ENCODE measurements at places on chromosomes 3 and 15. TPM values are rescaled to one million over a fixed set of nuclear protein-coding genes. Genes with fewer than 3 reads are reported as not detected.

DNA sequence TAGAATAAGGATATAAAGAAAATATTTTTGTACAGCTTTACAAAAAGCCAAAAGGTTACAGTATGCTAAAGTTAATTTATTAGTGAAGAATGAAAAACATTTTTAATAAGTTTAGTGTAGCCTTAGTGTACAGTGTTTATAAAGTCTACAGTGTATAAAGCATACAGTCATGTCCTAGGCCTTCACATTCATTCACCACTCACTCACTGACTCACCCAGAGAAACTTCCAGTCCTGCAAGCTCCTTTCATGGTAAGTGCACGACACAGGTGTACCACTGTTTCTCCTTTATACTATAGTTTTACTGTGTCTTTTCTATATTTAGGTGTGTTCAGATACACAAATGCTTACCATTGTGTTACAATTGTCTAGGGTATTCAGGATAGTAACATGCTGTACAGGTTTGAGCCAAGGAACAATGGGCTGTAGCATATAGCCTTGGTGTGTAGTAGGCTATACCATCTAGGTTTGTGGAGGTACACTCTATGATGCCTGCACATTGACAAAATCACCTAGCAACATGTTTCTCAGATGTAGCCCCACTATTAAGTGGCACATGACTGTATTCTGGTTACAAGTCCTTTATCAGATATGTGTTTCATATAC lies 197.1 kb upstream of the KBTBD8 start:
- no peak overlapping the region for H3K27ac ChIP-seq
- H3K27me3 ChIP-seq, result peaks cover 6% of the 10 kb centered on the region
- no peak overlapping the region for H3K4me3 ChIP-seq
- DNase-seq, result no peak

DNA sequence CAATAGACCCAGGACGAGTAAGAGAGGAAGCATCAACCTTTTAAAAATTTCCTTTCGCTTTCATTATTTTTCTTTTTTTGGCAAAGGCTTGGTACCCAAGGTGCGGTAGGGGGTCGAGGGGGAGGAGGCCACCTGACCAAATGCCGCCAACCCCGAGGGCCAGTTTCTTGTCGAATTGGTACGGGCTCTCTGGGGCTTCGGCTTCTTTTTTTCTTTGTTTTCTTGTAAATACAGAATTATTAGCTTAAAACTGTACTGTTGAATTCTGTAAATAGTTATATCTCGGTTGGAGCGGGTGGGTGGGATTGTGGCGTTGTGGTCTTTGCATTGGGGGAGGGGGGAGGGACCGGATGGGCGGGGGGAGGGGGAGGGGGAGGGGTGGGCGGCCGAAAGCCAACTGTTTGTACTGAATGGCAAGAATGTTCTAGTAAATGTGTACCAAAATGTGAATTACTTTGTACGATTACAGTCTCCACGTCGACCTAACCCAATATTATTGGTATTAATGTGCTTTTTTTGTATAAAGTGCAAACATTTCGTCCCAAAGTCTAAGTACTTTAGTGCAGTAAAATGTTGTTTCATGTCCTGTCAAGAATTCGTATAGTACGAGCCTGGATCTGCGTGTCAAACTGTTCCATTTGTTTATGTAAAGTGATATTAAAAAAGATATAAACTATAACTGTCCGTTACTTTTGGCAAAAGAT lies 4.7 kb downstream of the ZIC1 start:
- no peak for DNase-seq
- peak overlapping the region; percentile 87 for H3K4me3 ChIP-seq
- H3K27me3 ChIP-seq, result peaks cover 92% of the 10 kb centered on the region
- peaks cover 5% of the 10 kb centered on the region for H3K4me1 ChIP-seq
- peaks cover 35% of the 10 kb centered on the region for H3K36me3 ChIP-seq

GRCh38 chr3:134378384-134378783 lies 4.1 kb upstream of the AMOTL2 start:
- H3K27ac ChIP-seq, result no peak overlapping the region
- no peak overlapping the region for H3K4me3 ChIP-seq
- DNase-seq, result no peak
- no peaks in the 10 kb centered on the region for H3K27me3 ChIP-seq
- no peaks in the 10 kb centered on the region for H3K36me3 ChIP-seq

DNA sequence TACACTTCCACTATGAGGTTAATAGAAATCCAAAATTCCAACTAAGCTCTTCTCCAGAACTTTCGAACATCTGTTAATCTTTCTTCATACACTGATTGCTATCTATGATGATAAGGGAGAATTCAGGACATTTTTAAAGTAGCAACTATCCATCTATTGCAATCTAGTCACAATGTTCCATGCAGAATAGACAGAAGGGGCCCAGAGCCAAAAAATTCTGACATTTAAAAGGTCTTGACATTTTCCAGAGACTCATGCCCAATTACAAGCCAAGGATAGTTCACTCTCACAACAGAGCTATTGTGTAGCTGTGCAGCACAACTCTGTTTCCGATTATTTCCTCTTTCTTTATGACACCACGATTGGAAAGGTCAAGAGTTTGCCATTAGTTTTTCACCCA lies 999.7 kb upstream of the ALCAM start:
- H3K4me3 ChIP-seq, result peak overlapping the region; percentile 8
- no peaks in the 10 kb centered on the region for H3K36me3 ChIP-seq
- no peak overlapping the region for H3K27ac ChIP-seq
- peaks cover 5% of the 10 kb centered on the region for H3K4me1 ChIP-seq
- H3K27me3 ChIP-seq, result no peaks in the 10 kb centered on the region

- no peak overlapping the region for H3K4me3 ChIP-seq
- no peak overlapping the region for H3K27ac ChIP-seq
- no peaks in the 10 kb centered on the region for H3K4me1 ChIP-seq
Observed at GRCh38 chr15:79743032-79743431, 153.8 kb downstream of the MTHFS start.

DNA sequence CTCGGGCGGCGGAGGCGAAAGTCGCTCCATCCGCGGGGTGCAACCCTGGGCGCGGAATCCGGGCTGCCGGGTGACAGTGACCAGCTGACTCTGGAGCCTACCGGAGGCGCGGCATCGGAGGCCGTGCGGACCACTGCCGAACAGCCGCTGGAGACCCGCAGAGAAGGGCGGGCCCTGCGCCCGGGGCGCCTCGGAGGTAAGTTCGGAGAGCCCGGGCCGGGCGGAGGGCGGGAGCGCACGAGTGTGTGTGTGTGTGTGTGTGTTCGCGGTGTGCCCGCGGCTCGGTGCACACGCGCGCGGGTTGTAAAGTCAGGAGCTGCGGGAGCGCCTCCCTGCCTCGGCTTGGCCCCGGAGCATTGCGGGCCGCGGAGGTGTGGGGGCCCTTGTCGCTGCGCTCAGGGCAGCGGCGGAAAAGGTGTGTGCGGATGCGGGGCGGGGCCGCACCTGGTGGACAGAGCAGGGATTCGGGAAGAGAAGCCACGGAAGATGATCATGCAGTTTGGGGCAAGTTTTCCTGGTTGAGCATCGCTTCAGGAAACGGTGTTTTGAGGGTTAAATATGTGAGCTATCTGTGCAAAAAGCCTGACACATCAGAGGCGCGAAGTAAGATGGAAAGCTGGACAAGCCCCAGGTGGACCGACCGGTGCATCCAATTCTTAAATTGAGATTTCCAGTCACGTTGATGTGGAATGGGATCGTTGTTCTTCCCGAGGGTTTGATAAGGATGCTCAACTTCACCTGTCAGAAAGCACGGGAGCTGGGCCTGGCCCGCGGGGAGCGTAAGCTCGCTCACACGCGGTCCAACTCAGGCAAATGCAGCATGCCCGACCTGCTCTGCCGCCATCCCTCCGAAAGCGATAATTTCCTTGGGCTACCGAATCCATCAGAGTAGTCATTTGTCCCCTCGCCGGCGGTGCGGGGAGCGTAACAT lies 474 bp downstream of the MINAR1 start:
- peaks cover 88% of the 10 kb centered on the region for H3K27me3 ChIP-seq
- no peaks in the 10 kb centered on the region for H3K36me3 ChIP-seq
- no peak for DNase-seq
- H3K4me3 ChIP-seq, result peak overlapping the region; percentile 81

- no peaks in the 10 kb centered on the region for H3K4me1 ChIP-seq
- H3K27me3 ChIP-seq, result peaks cover 4% of the 10 kb centered on the region
- no peak overlapping the region for H3K27ac ChIP-seq
- no peaks in the 10 kb centered on the region for H3K36me3 ChIP-seq
- DNase-seq, result no peak
Observed at GRCh38 chr3:187544326-187544725, 125.9 kb downstream of the SST start.

- DNase-seq, result no peak
- H3K27me3 ChIP-seq, result no peaks in the 10 kb centered on the region
- H3K27ac ChIP-seq, result no peak overlapping the region
- peaks cover 13% of the 10 kb centered on the region for H3K4me1 ChIP-seq
Observed at GRCh38 chr3:143751643-143752178, 96.6 kb downstream of the SLC9A9 start.

TMEM202 gene
- not detected for total RNA-seq

MEGF11 gene
- 3.3 TPM for total RNA-seq

Measured in type B pancreatic cell (in vitro differentiated cells).